ENCODE measurements at places on chromosomes 13 and 19.

GRCh38 chr13:75751350-75751749, 115.2 kb downstream of the LMO7 start:
- DNase-seq = no peak

GRCh38 chr19:35134601-35135242, at the start of gene LGI4:
LGI4 (minus strand) TSS chr19:35135059; CDS start chr19:35134680, 379 bp downstream.
- DNase-seq = no peak

- DNase-seq = no peak
These were observed 174.6 kb downstream of the SUCLA2 start for GRCh38 chr13:47826471-47826870.

- no peak for DNase-seq
These were observed 173.9 kb downstream of the FOXO1 start for GRCh38 chr13:40492511-40492910.

DNA sequence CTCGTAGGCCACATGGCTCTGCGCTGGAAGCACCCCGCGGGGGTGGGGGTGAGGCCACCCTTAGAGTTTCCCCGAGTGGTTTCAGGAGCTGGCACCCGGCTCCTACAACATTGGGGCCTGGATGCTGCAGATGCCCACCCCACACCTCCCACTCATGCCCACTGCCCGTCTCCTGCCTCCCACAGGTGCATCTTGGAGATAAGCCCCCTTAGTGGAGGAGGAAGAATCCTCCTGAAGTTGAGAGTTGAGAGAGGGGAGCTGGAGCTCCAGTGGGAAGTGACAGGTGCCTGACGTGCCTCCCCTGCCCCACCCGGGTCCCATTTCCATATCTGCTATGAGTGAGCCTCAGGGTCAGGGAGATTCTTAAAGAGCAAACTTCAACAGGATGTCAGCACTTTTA, 341.3 kb downstream of the TEX29 start:
- DNase-seq = no peak

DNA sequence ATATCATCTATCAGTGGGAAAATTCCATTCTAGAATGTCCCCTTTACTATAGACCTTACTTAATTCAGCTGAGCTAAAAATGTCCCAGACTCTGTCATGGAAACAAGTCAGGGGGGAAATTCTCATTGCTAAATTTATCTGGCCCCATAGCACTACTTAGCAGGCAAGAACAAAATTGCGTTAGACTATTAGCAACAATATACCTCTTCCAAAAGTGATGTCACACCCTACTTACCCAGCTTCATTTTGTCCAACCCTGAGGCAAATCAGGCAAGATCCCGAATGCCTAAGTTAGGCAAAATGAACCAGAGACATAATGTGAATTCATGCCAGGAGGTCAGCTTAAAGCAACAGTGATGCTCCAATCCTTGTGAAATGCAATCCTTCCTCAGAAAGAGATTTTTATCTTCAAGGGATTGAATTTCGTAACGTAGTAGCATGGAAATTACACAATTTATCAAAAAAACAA, 93.7 kb downstream of the FRY start:
- DNase-seq = no peak

Measured in activated naive CD8-positive, alpha-beta T cell treated with anti-CD3 and anti-CD28 coated beads, Interleukin-2, amount 50 U/mL, for 16 hours (primary cell).